Type B pancreatic cell (in vitro differentiated cells): ENCODE measurements at places on chromosomes 6 and 20. TPM values are rescaled to one million over a fixed set of nuclear protein-coding genes. Genes with fewer than 3 reads are reported as not detected.

The RAB44 gene
- 0.07 TPM in 1 of 2 replicates, not detected in the other for total RNA-seq

DNA sequence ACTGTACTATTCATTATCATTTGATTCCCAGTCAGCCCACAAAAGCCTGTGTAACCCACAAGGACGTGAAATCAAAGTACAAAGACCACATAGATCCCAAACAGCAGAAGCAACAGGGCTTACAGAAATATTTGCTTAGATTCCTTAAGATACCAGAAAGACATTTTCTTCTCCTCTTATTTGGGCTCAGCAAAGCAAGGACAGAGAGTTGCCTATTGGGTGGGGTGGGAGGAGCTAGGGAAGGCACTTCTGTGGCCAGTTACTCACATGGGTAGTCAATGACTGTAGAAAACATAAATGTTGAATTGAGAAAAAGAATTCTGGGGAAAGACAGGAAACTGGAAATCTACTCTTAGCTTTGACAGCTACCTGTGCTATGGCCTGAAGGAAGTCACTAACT lies 19.8 kb downstream of the PDE7B start:
- DNase-seq: no peak

The DSN1 gene
- total RNA-seq: 20.0 and 24.1 TPM in 2 replicates

DNA sequence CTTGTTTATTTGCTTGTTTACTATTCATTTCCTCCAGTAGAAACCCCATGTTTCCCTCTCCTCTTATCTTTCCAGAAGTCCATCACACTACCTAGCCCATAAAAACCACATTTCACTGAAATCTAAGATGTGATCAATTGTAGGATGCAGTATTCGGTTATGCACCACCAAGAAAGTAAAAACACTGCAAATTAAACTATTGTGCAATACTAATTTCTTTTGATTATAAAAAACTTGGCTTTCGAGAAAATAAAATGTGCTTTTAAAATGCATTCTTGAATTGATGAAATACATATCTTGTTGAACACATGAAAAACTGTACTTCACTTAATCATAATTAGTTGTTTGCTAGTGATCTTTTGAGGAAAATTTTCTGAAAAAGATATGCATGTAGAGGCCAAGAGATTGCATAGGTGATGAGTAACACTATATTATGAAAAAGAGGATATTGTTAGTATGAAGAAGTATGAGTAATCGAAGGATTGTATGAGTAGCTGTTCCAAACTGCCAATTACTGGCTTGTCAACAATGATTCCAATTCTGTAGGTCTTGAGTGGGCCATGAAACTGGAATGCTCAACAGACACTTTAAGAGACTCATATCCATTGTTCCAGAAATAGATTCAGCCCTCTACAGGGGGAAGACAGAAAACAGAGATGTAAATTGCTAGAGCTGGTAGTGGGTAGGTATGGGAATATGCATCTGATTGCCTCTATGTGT lies 79.7 kb downstream of the RNF217 start:
- no peak for DNase-seq

GRCh38 chr6:157069585-157069984 lies 253.7 kb downstream of the TMEM242 start:
- DNase-seq: no peak

DNA sequence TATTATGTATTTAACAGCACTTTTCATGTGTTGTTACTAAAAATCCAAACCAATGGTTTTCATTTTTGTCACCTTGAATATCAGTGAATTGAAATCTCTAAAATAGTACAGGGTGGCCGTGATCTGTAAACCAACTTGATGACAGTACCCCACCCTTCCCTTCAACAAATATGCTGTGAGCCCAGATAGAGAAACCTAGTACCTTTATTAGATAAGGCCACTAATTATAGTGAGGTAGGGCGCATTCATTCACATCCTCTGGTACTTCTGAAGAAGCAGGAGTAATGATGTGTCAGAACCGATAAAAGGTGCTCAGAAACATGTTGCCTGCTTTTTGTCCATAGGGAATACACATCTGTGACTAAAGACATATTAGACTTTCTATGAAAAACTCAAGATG lies 409.5 kb downstream of the GJA1 start:
- DNase-seq: no peak

The AK9 gene
- total RNA-seq: 6.6 and 8.1 TPM in 2 replicates

The HLA-DRB5 gene
- 9.2 and 22.1 TPM in 2 replicates for total RNA-seq

- DNase-seq: no peak
These were observed 40.9 kb downstream of the DSTN start for GRCh38 chr20:17610566-17611289.

GRCh38 chr6:50093116-50093937 lies 43.6 kb upstream of the DEFB112 start:
- no peak for DNase-seq

DNA sequence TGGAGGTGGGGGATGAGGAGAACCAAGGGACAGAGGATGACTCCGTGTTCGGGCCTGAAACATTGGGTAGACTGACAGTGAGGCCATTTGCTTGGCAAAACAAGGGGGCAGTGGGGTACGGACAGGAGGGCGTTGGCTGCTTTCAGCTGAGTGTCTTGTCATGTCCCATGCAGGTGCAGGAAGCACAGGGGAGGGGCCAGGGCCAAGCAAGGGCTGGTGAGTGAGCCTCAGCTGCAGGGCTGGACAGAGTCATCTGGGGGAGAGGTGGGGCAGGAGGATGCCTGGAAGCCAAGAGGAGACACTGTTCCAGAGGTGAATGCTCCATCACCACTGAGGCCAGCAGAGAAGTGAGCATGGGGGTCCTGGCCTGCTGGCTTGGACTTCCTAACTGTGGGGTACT lies 78.4 kb downstream of the ERMARD start:
- DNase-seq: no peak

The RAE1 gene
- 38.2 and 46.5 TPM in 2 replicates for total RNA-seq

DNA sequence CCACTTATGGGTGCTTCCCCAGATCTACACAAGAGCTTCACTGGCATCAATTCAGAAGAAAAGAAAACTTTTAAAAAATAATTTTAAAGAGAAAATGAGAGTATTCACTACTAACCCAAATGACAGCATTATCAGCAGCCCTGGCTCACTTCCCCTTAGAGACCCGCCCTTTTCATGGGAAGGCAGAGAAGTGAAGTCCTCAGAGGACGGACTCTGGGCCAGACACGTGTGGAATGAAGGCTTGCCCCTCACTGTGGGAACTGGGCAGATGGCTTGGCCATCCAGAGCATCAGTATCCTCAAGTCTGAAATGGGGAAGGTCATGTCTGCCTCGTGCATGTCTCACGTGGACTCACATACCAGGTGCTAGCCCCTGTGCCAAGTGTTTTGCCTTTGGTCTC lies 63.5 kb downstream of the JAG1 start:
- no peak for DNase-seq

GRCh38 chr6:77448546-77448945 lies 14.7 kb downstream of the HTR1B start:
- DNase-seq: no peak

DNA sequence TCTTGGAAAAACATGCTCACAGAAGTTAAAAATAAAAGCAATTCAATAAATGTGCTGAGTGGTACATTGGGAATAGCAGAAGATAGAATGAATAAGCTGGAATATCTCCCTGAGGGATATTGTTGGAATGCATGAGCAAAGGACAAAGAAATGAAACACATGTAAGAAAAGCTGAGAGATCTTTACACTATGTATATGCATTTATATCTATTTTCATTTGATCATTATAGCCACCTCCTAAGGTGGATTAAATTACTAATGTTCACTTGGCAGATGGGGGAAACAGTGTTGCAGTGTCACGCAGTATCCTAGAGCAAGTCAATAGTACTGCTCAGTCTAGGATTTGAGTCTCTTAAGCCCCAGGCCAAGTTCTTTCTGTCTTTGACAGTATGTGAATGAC lies 542.0 kb upstream of the MARCKS start:
- DNase-seq: no peak

GRCh38 chr6:162684961-162685360 lies 42.6 kb downstream of the PRKN start:
- DNase-seq: no peak

GRCh38 chr6:44627091-44627882 lies 239.8 kb downstream of the CDC5L start:
- no peak for DNase-seq

- no peak for DNase-seq
These were observed 165.5 kb upstream of the BMP5 start for GRCh38 chr6:56040889-56041301.

GRCh38 chr6:2133716-2134310 lies 111.6 kb downstream of the GMDS start:
- DNase-seq: no peak

The TPBG gene
- total RNA-seq: 16.9 and 168 TPM in 2 replicates

DNA sequence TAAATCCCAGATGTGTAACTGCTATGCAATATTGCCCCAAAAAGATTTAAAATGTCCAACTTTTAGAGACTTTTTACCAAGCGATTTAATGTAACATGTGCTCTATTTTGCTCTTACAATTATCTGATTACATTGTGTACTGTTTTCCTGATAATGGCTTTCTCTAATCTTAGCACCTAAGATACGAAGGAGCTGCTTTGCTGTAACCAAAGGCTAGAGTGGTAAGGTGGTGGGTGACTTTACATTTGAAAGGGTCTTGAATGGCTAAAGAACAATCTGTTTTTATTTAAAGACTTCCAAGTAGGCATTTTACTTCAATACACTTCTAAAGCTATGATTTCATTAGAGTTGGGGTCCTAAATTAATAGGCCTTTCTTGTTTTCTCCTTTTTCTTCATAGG lies 1201.6 kb upstream of the MAP3K7 start:
- DNase-seq: no peak
